IMR-90 (cell line): ENCODE measurements at places on chromosomes 5 and 9. TPM values are rescaled to one million over a fixed set of nuclear protein-coding genes. Genes with fewer than 3 reads are reported as not detected.

- peak; percentile 77 for DNase-seq
- no peaks in the 10 kb centered on the region for H3K27me3 ChIP-seq
- H3K27ac ChIP-seq = no peak overlapping the region
- no peak overlapping the region for H3K4me3 ChIP-seq
- peaks cover 9% of the 10 kb centered on the region for H3K4me1 ChIP-seq
Observed at GRCh38 chr9:110183208-110184145, 24.5 kb downstream of the C9orf152 start.

- H3K27ac ChIP-seq = no peak overlapping the region
- no peaks in the 10 kb centered on the region for H3K27me3 ChIP-seq
- no peak overlapping the region for H3K4me3 ChIP-seq
Observed at GRCh38 chr5:148364343-148364742, 19.4 kb upstream of the FBXO38 start.

- H3K4me1 ChIP-seq = peaks cover 4% of the 10 kb centered on the region
- H3K36me3 ChIP-seq = no peaks in the 10 kb centered on the region
- H3K4me3 ChIP-seq = no peak overlapping the region
Observed at GRCh38 chr5:153968761-153969562, 69.7 kb downstream of the FAM114A2 start.

DNA sequence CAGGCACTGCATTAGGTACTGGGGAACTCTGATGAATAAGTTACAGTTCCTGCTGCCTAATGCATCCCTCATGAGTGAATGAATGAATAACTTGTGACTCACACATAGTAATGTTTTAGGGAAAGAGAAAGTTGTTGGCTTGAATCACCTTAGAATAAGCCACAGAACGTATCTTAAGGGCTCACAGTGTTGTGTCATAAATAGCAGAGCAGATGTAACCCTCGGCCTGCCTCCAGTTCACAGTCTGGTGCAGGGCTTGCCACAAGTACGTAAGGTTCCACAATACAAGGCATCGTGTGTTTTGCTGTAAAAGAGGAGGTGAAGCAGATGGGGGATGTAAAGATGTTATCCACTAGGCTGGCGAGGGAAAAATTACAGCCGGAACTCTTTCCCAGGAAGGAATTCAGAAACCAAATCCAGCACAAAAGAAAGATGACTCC is 218.7 kb downstream of the TRPM3 start:
- H3K27ac ChIP-seq = no peak overlapping the region
- H3K36me3 ChIP-seq = no peaks in the 10 kb centered on the region
- peaks cover 21% of the 10 kb centered on the region; the same call in 1 of the 2 replicates for H3K27me3 ChIP-seq
- H3K4me1 ChIP-seq = no peaks in the 10 kb centered on the region
- peak; percentile 96 for DNase-seq

- H3K4me3 ChIP-seq = no peak overlapping the region
- H3K36me3 ChIP-seq = no peaks in the 10 kb centered on the region
- peaks cover 9% of the 10 kb centered on the region for H3K27me3 ChIP-seq
- H3K27ac ChIP-seq = no peak overlapping the region
- DNase-seq = no peak
Observed at GRCh38 chr5:39223565-39224156, 4.3 kb upstream of the FYB1 start.

GRCh38 chr9:86772635-86772993 is 174.7 kb downstream of the GAS1 start:
- no peaks in the 10 kb centered on the region for H3K36me3 ChIP-seq
- no peak overlapping the region for H3K4me3 ChIP-seq
- no peaks in the 10 kb centered on the region for H3K4me1 ChIP-seq

DNA sequence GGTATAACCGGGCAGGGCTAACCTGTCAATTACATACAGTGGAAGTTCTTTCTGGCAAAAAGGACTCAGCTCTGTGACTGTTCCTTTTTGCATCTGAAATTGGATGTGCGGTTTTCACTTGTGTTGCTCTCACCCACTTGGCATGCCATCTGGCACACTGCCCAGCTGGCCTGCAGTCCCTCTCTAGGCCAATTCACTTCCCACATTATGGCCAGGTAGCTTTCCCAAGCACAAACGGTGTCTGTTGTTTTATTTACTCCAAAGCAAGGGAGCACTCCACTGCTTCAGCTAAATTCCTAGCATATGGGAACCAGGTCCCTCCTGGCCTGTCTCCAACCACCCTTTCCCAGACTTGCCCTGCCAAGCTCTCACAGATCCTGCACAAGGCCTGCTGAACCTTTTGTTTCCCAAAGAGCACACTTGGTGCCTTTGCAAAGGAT is 132.5 kb downstream of the SEMA6A start:
- H3K36me3 ChIP-seq = no peaks in the 10 kb centered on the region
- no peak overlapping the region for H3K4me3 ChIP-seq
- no peaks in the 10 kb centered on the region for H3K4me1 ChIP-seq
- no peaks in the 10 kb centered on the region; the same call in none of the 2 replicates for H3K27me3 ChIP-seq
- no peak overlapping the region for H3K27ac ChIP-seq

DNA sequence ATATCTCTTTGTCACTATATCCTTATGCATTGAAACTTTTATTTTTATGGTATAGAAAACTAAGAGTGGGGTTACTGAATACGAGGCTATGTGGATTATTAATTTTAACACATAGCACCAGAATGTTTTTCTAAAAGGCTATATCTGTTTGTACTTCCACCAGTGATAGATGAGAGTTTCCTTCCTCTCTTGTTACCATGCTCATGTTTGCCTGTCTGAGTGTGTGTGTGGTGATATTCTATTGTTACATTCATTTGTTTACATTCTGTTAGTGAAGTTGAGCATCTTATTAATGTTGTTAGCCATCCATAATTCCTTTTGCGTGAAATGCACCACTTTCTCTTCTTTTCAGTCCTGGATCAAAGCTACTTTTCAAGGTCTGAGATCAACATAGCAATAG is 54.1 kb upstream of the ALDH1A1 start:
- no peak for DNase-seq
- no peaks in the 10 kb centered on the region for H3K4me1 ChIP-seq
- H3K36me3 ChIP-seq = no peaks in the 10 kb centered on the region
- no peak overlapping the region for H3K27ac ChIP-seq

GRCh38 chr5:37715361-37715760 is 124.5 kb downstream of the GDNF start:
- H3K27me3 ChIP-seq = no peaks in the 10 kb centered on the region
- no peak overlapping the region for H3K4me3 ChIP-seq
- H3K27ac ChIP-seq = no peak overlapping the region
- DNase-seq = peak; percentile 49
- peaks cover 5% of the 10 kb centered on the region for H3K4me1 ChIP-seq
- H3K36me3 ChIP-seq = no peaks in the 10 kb centered on the region

DNA sequence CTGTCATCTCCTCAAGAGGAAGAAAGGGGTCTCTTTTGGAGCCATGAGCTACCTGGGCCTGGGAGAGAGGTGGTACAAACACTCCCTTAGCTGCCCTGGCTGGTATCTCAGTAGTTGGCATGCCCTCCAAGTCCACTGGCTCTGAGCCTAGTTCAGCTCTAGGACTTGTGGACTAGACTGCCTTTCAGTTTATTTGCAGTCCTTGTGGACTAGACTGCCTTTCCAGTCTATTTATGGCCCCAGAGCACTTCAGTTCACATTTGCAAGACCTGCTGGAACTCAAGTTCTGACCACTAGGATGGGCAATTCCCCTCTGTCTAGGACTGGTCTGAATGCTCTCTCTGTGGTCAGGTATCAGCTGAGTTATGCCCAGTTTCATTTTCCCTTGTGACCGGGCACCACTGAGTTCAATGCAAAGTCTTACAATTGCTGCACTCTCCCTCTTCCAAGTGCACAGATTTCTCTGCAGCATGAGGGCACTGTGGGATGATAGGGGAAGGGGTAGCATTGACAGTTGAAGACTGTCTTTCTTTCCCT is 1019.0 kb downstream of the TAF11L14 start:
- H3K4me3 ChIP-seq = no peak overlapping the region
- no peak for DNase-seq
- no peaks in the 10 kb centered on the region for H3K27me3 ChIP-seq
- H3K36me3 ChIP-seq = no peaks in the 10 kb centered on the region
- no peaks in the 10 kb centered on the region for H3K4me1 ChIP-seq

DNA sequence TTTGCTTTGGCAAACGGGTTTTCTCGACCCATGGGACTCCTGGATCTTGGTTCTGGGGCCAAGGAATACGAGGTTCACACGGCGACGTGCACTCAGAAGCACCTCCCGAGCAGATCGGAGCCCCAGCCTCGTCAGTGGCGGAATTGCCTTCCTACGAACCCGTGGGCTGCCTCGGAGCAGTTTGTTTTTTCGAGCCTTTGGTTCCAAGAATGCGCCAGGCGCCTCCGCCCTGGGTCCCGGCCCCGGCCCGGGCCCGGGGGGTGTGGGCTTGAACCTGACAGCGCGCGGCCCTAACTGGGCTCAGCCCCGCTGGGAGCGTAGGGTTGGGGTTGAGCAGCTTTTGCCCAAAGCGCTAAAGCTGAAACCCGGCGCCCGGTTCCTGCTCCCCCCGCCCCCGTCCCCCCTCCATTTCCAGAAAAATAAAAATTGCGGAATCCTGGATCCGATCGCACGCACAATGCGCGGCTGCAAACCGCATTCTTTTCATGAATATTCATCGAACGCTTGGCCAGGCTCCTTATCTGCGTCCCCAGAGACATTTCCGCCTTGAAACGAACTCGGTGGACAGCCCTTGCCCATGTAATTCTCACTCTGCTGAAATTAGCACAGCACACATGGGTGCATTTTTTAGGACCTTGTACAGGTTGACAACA is 1.0 kb downstream of the BASP1 start:
- peak overlapping the region; percentile 75 for H3K4me3 ChIP-seq
- peaks cover 11% of the 10 kb centered on the region for H3K4me1 ChIP-seq
- peak overlapping the region; percentile 93 for H3K27ac ChIP-seq
- DNase-seq = peak; percentile 67

Gene TRIM36
- under 0.01 and 0.18 TPM in 2 replicates for total RNA-seq

Gene PCDHA4
- under 0.01 and 0.28 TPM in 2 replicates for total RNA-seq

Gene CCDC69
- 0.36 and 0.56 TPM in 2 replicates for total RNA-seq

Gene TMEFF1
- total RNA-seq = 0.90 and 1.9 TPM in 2 replicates

Gene ZMAT2
- total RNA-seq = 16.3 and 44.7 TPM in 2 replicates
